ENCODE measurements at places on chromosomes 1 and 21. TPM values are rescaled to one million over a fixed set of nuclear protein-coding genes. Genes with fewer than 3 reads are reported as not detected.

DNA sequence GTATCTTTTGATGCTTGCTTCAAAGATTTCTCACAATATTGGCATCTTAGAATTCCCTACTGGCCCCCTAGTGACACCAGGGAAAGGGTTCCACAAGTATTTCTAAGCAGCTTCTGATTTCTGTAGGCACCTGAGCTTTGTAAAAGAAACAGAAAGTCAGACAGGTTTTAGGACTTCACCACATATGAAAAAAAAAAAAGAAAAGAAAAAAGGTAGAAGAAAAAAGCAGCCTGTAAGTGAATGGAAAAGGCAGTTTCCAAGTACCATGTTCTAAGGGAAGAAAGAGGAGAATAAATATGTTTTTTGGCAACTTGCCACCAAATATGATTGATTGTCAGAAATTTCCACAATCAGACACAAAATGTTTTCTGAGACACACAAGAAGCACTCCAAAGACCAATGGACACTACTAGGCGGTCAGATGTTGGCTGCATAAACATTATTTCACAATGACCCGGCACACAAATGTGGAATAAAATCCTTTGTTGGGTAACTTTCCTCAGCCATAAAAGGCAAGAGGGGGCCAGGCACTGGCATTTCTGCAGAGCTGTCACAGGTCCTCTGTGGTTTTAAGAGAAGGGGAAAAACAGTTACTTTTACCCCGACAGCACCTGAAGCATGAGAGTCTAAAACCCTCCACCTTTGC lies 12.7 kb upstream of the CPLANE2 start:
- DNase-seq: no peak

GRCh38 chr21:34126269-34126668 lies 52.9 kb downstream of the MRPS6 start:
- DNase-seq: peak; percentile 88

SERPINC1 gene
- polyA plus RNA-seq: 0.22 TPM

- DNase-seq: no peak
Measured at GRCh38 chr1:109379422-109379821, 18.3 kb downstream of the SORT1 start.

- no peak for DNase-seq
Measured at GRCh38 chr1:93678946-93679480, 2.6 kb downstream of the BCAR3 start.

DNA sequence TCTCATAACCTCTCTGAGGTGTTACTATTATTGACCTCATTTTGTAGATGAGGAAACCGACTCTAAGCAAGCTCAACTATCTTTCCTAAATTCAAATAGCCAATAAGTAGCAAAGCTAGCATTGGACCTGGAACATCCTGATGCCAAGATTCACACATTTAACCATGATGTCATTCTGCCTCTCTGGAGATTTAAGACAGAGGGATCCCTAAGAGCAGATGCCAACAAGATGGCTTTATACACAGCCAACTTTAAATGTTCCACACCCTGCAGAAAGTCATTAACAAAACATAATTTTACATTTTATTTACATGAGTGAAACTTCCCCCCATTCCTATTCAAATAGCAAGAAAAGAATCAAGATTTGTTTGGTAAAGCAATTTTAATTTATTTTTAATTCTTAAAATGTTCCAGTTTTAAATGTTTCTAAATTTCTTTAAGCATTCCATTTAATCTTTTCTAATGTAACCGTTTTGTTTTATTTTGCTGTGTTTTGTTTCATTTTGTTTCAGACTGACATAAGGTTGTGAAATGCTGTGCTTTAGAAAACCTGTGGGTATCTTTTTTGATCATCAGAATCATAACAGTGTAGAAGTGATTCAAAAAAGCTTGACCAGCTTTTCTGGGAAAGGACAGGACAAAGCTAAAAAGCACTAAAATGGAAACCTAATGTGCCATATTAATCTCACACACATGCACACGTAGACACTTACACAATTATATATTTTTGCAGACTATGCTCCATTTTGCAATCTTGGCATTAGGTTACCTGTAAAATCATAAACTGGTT lies 7.6 kb upstream of the VAV3 start:
- peak; percentile 87 for DNase-seq

GRCh38 chr1:151606384-151606783 lies 5.5 kb upstream of the SNX27 start:
- no peak for DNase-seq

DNA sequence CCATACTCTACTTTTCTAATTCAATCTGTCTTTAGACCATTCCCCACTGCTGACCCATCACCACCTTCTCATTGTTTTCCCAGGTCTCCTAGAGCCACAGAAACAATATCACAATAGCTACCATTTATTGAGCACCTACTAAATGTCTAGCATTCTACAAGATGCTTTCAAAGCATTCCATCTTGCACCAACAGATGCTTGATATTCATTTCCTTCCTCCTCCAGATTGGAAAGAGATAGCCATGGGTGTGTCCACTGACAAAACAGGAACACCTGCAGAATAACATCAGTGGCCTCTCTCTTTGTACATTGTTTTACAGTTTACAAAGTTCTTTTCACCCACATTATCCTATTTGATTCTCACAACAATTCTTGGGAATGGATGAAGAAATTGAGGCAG lies 2.2 kb downstream of the RAB3B start:
- DNase-seq: no peak

THEM5 gene
- not detected for polyA plus RNA-seq

DNA sequence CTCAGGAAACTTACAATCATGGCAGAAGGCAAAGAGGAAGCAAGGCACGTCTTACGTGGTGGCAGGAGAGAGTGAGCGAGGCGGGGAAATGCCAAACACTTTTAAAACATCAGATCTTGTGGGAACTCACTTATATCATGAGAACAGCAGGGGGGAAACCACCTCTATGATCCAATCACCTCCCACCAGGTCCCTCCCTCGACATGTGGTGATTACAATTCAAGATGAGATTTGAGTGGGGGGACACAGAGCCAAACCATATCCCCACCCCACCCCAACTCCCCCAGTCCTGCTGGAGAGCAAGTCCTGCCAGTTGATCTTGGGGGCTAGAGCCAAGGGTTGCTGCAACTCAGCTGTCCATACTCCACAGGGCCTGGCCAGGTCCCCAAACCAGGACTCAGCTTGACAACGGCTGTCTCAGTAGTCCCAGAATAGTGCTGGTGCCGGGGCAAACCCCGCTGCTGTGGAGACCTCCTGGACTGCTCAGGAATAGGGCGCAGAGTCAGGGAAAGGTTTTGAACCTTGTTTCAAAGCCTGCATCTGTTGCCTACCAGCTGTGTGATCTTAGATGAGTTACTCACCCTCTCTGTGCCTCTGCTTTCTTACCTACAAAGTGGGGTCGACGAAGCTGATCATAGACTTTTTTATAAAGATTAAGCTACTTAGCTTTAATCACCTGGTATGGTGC lies 79.5 kb downstream of the STUM start:
- no peak for DNase-seq

DNA sequence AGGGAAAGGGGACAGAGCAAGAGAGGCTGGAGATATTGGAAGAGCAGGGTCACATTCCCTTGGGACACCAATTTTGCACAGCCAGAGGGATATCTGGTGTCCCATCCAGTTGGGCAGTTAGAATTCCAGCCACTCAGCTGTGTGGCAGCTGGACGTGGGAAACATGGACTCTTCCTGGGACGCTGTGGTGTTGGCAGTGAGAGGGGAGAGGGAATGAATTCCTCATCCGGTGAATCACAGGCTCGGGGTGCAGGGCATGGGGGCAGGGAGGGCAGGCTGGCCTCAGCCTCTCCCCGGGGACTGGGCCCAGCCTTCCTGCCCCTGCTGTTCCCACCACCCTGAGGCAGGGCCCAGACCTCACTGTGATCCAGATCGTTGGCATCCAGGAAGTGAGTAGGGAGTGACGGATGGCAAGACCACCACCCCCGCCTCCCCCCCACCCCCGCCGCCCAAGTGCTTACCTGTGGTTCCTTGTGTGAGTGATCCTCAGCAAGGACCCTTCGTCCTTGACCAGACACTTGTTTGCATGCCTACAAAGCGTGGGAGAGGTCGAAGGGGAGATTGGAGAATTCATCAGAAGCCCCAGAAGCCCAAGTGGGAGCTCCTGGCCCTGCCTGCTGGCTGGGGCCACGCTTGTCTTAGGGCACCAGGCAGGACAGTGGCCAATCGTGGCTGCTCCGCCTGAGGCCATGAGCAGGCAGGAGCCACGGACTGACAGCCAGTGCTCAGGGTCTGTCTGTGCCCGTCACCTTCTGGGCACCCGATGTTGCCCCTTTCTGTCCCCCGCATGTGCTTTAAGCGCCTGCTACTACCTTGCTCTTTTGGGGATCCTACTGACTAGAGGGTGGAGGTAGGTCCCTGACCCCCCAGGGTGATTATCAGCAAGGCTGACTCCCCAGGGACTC lies 8.7 kb downstream of the WNT3A start:
- DNase-seq: no peak

DNA sequence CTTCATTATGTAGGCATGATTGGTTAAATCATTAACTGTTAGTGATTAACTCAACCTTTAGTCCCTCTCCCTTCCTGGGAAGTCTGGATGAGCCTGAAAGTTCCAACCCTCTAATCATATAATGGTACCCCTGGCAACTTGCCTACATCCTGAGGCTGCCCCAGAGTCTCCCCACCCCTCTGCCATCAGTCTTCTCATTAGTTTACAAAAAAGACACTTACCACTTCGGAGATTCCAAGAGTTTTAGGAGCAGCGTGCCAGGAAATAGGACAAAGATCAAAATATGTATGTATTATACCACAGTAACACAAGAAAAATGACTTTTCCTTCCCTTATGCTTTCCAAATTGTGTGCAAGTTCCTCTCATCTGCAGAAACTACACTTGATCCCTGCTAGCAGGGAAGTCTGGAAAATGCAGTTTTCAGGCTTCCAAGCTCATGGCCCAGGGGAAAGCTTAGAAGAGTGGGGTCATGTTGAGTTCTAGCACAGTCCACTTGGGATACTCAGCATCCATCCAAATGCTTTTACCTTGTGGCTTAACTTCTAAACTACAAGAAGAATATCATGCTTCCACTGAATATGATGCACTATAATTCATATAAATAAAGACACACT lies 64.6 kb upstream of the PPIH start:
- DNase-seq: no peak

RGL1 gene
- polyA plus RNA-seq: 15.1 TPM

DNA sequence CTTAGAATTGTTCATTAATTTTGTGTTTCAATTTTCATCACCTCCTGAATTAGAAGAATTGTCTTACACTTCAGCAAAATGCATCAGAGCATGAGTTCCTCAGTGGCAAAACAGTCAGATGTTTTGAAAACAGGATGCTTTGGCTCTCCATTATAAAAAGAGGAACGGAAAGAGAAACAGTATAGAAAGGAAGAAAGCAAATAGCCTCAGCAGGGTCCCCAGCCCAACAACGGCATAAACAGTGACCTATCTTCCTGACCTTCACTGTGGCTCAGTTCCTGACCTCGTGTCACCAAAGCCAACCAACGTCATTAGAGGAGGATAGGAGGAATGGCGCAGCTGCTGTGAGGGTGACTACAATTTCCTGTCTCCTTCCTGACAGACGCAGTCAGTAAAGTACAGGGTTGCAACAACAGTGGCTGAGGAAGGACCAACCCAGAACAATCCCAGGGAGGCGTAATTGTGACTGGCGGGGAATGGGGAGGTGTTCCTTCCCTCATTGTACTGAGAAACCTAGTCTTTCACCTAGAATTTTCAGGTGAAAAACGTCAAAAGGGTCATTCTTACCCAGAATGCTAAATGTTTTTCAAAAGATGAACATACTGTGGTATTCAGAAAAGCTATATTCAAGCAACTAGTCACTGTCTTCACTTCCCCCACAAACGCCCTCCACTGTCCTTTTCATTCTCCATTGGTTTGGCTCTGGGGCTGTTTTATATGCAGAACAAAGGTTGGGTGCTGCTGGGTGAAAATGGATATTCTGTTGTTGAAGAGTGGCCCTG lies 197.9 kb upstream of the SGIP1 start:
- no peak for DNase-seq

RPL5 gene
- polyA plus RNA-seq: 1,031 TPM

DNA sequence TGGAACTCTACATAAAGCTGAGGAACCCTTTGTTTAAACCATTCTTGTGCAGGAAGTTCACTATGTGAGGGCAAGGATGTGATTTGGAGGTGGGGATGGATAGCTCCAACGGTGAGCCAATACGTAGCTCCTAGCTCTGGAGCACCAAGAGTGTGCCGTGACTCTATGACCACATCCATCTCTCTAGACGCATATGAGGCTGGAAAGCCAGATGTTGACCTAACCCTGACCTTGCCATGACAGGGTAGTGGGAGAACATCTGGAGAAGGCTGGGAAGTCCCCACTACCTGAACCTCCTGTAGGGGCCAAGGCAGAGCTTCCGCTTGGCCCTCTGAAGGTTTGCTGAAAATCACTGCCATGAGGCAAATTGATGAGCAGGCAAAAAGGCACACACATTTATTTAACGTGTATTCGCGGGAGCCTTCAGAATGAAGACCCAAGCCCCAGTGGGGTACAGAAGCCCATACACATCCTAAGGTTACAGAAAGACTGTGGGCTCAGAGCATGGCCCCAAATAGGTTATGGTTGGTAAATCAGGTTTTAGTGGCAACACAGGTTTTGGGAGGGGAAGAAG lies 43.4 kb downstream of the EIF2D start:
- DNase-seq: no peak

LTN1 gene
- 3.1 TPM for polyA plus RNA-seq

- peak; percentile 92 for DNase-seq
Measured at GRCh38 chr1:154328318-154329151, 3.2 kb downstream of the ATP8B2 start.

CLSTN1 gene
- 416 TPM for polyA plus RNA-seq

All from brain (organoid and tissue), 16 donors.